ENCODE measurements at places on chromosomes 1 and 21. TPM values are rescaled to one million over a fixed set of nuclear protein-coding genes. Genes with fewer than 3 reads are reported as not detected.

GRCh38 chr21:28439788-28440187, 552.9 kb downstream of the LTN1 start:
- no peak for DNase-seq

GRCh38 chr21:32653326-32653901, 41.2 kb upstream of the CFAP298 start:
- no peak for DNase-seq

GRCh38 chr1:193335806-193336428, 149.5 kb upstream of the B3GALT2 start:
- no peak for DNase-seq

GRCh38 chr1:113185463-113186104, 112.6 kb downstream of the LRIG2 start:
- DNase-seq, result no peak

DNA sequence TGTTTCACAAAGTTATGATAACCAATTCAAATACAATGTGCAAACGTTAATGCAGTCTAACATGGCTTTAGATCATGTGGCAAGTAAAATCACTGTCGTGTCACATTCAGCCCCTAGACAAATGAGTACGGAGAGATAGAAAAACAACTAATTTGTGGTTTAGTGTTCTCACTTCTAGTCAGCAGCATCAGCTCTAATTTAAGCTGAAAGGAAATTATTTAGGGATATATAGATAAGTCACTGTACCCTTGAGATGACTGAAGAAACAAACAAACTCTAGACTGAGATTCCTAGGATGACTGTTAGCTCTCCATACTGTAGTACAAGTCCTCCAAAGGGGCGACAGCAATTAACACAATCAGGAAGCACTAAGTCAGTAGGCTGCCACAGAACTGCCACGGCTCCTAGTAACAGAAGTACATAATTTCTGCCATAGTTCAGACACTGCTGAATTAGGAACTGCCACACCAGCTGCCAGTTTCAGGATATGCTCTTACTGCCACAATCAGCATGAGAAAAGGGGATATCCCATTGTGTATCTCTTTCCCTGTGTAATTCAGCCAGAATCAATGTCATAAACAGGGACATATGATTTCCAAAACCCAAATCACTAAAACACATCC, 150.4 kb upstream of the NEGR1 start:
- no peak for DNase-seq

GRCh38 chr1:200437556-200438203, 27.8 kb upstream of the ZNF281 start:
- DNase-seq, result no peak

- no peak for DNase-seq
Observed at GRCh38 chr1:94093996-94094395, 27.0 kb downstream of the ABCA4 start.

- DNase-seq, result no peak
Observed at GRCh38 chr1:3879787-3880428, 20.2 kb downstream of the C1orf174 start.

Gene ANGPTL7
- polyA plus RNA-seq, result 0.89 TPM

Gene MCOLN2
- 0.04 TPM for polyA plus RNA-seq

Gene TAS1R3
- 0.25 TPM for polyA plus RNA-seq
